ENCODE measurements at places on chromosomes 13 and 19.
A peak's percentile ranks its signal among the peaks of the same experiment; 100 is the strongest.

DNA sequence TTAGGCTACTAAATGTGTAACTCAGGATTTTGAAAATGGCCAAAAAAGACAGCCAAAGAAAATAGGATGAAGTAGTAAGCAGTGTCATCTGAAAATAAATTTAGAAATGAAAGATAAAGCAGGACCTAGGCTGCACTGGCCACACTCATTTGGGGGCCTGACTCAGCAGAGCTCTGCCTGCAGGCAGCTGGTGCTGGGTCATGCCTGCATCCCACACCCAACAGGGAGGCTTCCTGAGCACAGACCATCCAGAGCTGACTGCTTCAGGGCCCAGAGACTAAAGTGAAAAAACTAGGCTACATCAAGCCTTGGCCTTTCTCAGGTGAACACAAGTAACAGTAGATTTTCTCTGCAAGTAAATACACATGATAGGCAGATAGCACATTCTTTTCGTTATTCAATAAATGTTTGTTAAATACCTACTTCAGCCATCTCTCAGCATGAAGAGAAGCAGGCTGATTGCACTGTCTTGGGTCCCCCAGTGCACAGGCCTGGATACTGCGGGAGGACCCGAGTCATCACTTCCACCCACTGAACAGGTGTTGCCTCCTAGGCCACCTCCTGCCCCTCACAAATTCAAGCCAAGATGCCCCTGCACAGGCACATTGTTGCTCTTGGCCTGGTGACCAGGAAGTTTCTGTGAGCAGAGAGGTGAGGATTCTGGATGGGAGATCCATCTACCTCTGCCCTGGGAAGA, 284.0 kb downstream of the OXGR1 start:
- no peak for DNase-seq

GRCh38 chr13:112153364-112153763, 86.4 kb downstream of the SOX1 start:
- no peak for DNase-seq

DNA sequence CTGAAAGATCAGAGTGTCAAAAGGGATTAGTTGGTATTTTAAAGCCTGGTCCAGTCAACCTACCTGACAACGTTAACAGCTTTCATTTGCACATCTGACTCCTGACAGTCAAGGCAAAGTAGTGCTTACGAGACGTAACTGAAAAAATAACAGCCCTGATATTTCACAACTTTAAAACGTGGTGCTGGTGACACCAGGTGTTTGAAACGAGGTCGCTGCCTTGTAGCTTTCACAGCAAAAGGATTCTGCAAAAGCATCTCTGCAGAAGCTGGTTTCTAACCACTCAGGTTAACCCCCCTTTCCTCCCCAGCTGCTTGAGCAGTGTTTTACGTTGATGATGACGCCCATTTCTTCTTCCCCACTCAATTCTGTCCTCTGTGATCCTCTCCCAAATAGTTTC, 23.3 kb downstream of the GGACT start:
- DNase-seq, result no peak

DNA sequence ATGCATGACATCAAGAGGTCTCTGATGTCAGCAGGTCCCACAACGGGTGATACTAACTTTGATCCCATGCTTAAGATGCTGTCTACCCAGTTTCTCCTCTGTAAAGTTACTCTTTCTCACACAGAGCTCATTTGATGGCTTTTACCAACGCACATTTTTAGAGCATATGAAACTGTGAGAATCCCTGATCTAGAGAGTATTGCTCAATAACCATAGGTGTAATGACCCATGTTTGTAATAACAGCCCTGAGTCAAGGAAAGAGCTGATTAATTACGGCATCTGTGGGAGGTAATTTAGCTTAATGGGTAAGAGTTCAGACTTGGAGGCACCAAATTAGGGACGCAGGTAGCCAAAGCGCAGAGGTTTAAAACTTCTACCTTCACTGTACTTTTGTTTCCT, 18.0 kb upstream of the IZUMO2 start:
- no peak for DNase-seq

DNA sequence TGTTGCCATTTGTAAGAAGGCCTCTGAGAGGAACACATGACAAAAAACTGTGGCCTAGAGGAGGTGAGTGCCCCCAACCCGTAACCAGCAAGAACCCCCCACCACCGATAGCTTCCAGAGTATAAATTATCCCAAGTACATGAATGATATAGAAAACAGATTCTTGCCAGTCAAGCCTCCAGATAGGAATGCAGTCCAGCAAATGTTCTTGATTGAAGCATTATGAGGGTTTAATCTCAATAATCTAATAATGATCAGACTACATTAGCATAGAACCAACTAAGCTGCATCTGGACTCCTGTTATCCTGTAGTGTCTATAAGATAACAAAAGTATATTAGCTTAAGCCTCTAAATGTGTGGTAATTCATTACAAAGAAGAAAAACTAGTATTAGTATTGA, 908.9 kb upstream of the ATXN8OS start:
- no peak for DNase-seq

GRCh38 chr19:52069653-52070052, 21.0 kb upstream of the ZNF432 start:
- no peak for DNase-seq

DNA sequence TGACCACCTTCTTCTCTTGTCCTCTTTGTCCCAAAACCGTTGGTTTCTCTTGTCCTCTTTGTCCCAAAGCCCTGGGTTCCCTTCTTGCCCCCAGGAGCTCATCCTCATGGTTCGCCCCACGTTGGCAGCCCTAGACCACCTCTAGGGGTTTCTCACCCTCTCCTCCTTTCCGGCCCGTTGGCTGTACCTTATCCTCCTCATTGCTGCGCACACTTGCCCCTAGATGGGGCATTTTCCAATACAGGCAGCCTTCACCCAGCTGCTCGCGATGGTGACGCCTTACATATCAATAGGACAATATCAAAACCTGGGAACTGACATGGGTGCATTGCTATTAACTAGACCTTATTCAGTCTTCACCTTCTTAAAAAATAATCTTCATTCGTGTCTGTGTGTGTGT, 86.5 kb downstream of the IPO5 start:
- no peak for DNase-seq

DNA sequence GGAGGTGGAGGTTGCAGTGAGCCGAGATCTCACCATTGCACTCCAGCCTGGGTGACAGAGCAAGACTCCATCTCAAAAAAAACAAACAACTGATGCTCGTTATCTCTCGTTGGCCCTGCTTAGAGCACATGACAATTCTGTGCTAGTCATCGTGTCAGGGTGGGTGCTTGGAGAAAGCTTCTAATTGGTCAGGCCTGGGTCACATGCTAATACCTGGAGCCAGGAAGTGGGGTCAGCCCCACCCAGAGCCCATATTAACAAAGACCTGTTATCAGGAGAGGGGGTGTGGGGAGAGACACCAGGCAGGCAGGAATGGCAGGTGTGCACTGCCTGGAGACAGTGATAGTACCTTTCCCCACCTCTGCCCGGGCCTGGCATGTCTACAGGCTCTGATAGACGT, 84.9 kb downstream of the DPF1 start:
- DNase-seq, result no peak

DNA sequence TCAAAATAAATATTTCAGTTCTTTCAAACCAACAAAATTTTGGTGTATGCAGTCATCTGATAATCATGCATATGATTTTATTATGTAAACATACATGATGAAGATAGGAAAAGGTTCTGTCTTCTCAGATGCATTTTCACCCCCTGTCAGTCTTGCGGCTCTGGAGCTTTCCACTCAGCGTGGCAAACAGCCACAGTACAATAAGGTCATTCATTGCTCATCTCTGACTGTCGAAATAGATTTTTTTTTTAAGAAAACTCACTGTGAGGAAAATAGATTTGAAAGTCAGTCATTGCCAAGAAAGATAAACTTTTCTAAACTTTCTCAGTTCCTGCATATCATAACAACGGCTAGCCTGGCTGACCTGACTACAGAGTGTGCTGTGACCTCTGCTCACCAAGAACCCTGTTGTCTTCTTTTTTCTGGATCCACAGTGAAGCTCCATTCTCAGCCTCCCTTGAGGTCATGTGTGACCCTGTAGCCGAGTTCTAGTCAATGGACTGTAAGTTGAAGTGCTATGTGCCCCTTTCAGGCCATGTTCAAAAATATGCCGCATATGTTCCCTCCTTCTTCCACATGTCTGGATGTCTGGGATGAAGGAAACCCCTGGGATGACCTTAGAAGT, 519.6 kb downstream of the KLF5 start:
- no peak for DNase-seq

GRCh38 chr19:32971012-32971595, 654 bp downstream of the CEP89 start:
- no peak for DNase-seq

GRCh38 chr13:46181377-46181839, 569 bp downstream of the LCP1 start:
- no peak for DNase-seq

GRCh38 chr19:33465371-33465770, 56.2 kb downstream of the PEPD start:
- peak; percentile 18 for DNase-seq

DNA sequence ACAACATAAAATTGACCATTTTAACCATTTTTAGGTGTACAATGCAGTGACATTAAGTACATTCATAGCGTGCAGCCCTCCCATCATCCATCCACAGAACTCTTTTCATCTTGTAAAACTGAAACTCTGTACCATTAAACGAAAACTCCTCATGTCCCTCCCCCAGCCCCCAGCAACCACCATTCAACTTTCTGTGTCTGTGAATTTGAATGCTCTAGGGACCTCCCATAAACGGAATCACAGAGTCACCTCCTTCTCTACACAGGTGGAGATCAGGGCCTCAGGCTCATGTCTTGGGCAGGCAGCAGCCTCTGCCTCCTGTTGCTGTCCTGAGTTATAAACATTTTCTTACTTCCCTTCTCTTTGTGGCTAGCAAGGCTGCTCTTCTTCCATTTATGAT, 7.3 kb upstream of the CCNE1 start:
- no peak for DNase-seq

Measured in ecto neural progenitor cell (in vitro differentiated cells).